ENCODE measurements at places on chromosomes 11 and 22.

DNA sequence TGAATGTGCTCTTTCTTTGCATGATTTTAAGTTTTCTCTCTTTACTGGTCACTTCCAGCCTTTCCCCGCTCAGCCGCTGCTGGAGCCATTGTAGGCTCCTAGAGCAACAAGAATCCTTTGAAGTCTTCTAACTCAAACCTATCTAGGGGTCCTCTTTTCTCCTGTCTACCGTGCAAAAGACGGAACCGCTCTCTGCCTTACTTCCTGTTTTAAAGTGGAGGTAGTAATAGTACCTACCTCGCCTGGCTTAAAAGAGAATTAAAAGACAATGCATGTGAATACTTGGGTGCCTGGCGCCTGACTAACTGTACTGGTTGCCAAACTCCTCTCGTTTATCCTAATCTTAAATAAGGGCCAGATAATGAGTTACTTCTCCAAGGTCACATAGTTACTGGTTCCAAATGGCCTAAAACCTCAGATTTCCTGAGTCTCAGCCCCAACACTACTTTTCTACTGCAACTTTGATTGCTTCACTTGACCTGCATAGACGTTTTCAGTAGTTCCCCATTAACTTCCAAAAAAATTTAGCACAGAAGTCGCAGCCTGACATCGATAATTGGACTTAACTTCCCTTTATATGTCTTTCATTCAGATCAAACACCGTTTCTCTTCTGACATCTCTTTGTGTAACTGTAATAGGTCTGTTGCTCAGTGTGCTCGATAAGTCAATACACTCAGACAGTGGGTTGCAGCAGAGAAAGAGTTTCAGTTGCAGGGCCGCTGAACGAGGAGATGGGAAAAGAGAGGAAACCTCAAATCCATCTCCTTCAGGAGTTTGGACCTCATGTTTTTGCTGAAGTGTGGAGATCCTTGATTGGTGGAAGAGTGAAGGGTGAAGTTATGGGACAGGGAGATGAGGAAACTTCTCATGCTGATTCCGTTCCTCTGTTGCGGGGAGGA is 891 bp downstream of the SAMM50 start:
- no peak for DNase-seq

DNA sequence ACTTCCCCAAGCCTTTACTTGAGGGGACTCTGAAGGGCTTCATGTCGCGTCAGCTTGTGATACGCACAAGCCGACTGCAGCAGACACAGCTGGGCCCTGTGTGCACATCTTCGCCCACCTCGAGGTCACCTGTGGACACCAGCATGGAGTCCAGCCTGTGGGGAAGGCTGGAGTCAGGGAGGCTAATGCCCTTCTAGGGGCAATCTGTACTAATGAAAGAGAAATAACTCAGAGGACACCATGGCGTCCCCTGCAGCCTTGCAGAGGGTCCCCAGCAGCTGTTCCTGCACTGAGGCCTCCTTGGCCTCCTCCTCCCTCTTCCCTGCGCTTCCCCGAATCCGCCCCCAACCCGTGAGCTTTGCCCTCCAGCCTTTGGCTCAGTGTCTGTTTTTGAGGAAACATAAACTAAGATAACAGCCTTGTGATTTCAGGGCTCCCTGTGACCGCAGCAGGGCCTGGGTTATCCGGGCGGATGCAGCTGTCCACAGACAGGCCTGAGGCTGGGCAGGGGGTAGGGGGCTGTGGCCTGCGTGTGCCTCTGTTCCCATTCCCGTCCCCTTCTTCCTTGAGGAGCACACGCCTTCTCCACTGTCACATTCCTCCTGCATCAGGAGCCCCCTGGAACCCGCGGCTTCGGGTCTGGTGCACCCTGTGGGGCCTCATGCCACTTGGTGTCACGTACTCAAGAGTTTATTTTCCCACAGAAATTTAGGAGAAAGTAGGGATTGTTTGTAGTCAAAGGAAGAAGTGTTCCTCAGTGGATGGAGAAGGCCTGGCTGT is 25.0 kb downstream of the KRTAP5-5 start:
- no peak for DNase-seq

GRCh38 chr22:36337365-36338130 is 50.2 kb downstream of the MYH9 start:
- DNase-seq = no peak

- DNase-seq = no peak
Observed at GRCh38 chr11:45603946-45604682, 61.3 kb downstream of the CHST1 start.

DNA sequence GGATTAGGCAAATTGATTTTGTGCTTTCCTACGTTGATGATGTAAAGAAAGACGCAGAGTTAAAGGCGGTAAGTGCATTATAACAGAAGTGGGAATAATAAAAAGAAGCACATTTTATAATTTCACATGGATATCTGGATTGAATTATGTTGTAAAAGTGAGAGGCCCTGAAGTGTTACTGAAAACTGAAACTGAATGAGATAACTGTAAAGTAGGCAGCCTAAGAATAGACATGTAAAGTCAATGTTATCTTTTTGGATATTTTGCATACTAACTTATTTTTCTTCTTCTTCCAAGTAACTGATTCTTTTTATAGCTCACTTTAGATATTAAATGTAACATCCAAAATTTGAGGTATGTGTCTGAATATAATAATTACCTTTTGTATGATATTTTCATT is 28.3 kb downstream of the ANO5 start:
- DNase-seq = no peak

DNA sequence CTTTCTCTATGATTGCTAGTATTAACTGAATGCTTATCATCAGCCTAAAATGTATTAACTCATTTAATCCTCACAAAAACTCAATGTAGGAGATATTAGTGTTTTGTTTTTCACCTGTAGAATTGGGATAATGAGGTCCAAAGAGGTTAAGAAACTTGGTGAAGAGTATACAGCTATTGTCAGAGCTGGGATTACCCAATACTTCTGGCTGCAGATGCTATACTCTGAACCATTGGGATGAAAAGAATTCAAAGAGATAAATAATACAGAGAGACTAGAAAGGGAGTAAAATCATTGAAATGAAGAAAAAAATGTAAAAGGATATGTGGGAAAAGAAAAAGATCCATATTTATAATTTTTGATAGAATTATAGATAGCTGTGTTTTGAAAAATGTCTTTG is 137.1 kb downstream of the TRPC6 start:
- no peak for DNase-seq

- no peak for DNase-seq
Observed at GRCh38 chr22:33691057-33691630, 229.1 kb downstream of the LARGE1 start.

DNA sequence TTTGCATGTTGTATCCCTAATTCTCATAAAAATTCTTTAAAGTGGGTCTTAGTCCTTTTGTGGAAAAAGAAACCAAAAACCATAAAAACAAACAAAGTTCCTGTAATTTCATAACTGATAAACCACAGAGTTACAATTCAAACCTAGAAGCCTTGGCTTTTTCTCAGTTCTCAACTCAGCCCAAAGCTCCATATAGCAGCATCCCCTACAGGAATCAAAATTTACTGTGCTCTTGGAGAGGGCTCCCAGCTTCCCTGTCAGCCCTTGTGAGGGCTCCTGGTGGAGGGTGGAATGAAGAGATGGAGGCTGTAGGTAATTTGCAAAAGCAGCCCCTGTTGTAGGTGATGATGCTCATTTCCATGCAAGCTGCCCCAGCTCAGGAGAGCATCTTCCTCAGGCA is 506.1 kb upstream of the KIRREL3 start:
- DNase-seq = no peak

GRCh38 chr11:19768197-19768596 is 55.6 kb downstream of the NAV2 start:
- DNase-seq = no peak

Measured in astrocyte of the hippocampus (primary cell).